Fibroblast of mammary gland (primary cell): ENCODE measurements at places on chromosomes 4 and X.

GRCh38 chr4:55117511-55117910 is 7.9 kb downstream of the KDR start:
- DNase-seq = no peak

GRCh38 chr4:149902242-149902641 is 86.6 kb upstream of the IQCM start:
- no peak for DNase-seq

DNA sequence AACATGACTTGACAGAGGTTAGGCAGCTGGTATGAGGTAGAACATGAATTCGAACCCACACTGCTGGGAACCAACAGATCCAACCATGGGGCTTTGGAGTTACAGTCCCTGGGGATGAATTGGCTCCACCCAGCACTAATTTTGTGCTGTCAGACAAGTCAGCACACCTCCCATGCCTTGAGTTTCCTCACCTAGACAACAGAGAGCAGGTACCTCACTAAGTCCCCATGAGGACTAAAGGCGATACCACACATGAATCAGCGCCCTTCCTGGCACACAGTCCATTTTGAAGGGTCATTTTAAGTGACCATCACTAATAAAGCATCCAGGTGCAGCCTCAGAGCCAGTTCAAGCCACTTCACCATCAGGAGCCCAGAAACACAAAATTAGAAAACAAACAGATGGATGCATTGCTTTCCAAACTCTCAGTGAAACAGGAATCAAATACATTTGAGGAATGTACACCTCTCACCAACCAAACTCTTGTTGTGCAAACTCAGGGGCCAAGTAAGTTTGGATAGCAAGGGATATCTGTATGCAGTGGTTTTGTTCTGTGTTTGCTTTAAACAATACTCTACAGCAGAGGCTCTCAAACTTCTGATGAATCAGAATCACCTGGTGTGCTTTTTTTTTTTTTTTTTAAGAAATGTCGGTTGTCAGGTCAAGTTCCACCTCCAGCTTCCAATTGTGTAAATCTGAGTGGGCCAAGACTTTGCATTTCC is 10.1 kb downstream of the IDS start:
- peak; percentile 7 for DNase-seq

DNA sequence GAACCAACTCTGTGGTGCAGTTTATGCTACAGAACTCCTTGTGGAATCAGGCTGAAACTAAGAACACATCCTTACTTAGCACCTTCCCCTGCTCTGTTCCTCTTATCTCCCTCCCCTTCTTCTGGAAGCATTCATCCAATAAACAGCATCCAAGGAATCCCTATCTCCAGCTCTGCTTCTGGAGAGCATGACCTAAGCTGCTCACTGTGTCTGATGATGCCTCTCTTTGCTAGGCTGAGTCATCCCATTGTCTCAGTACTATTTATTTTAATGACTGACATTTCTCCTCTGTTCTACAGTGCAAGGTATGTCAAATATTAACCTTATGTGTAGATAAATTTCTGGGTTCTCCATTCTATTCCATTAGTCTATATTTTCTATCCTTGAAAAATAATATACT is 71.2 kb downstream of the BEND2 start:
- no peak for DNase-seq

DNA sequence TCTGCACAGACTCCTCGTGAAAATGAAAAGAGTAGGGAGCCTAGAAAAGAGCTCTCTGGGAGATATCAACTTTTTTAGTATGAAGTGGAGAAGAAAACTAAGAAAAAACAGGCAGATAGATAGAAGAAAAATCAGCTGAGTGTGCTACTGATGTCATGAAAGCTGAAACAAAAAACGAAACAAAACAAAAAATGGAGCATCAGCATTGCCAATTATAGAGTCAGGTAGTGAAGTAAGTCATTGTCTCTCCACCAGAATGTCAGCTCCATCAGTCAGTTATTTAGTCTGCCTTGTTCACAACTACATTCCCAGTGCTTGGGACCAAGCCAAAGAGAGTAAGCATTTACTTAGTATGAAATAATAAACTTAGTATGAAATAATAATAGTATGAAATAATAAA is 595.1 kb downstream of the STPG2 start:
- no peak for DNase-seq

GRCh38 chr4:13196721-13197120 is 287.4 kb downstream of the RAB28 start:
- no peak for DNase-seq

DNA sequence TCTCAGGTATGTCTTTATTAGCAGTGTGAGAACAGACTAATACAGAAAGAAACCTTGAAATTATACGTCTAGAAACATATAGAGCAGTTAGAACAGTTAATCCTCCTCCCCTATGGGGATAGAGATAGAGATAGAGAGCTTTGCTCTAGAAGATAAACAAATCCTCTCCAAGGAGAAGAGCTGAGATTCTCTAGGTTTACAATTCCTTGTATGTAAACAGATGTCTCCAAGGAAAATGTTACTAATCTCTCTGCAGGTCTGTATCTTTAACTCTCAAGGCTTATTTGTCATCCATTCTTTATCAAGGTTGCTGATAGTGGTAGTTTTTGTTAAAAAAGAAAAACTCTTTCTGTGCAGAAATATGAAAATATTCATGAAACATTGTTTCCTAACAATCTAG is 282.1 kb upstream of the GIMD1 start:
- no peak for DNase-seq

GRCh38 chr4:174012135-174012885 is 271.2 kb downstream of the FBXO8 start:
- no peak for DNase-seq

DNA sequence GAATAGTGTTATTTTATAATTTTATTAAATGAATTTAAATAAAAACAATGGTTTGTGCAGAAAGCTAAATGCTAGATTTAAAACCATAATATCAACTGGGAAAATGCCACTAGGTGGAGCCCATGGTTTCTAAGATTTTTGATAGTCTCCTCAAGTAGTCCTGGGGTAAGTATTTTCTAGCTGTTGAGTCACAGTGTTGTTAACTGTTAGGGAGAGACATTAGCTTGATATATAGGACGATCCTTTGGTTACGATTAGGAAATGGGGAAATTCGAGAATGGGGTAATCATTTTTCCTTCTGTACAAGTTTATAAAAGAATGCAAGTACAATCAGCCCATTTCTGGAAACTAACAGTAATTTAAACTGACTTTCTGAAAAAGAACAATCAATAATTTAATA is 378.4 kb downstream of the ANKRD50 start:
- DNase-seq = peak; percentile 93

GRCh38 chr4:13201241-13201640 is 282.9 kb downstream of the RAB28 start:
- DNase-seq = no peak

DNA sequence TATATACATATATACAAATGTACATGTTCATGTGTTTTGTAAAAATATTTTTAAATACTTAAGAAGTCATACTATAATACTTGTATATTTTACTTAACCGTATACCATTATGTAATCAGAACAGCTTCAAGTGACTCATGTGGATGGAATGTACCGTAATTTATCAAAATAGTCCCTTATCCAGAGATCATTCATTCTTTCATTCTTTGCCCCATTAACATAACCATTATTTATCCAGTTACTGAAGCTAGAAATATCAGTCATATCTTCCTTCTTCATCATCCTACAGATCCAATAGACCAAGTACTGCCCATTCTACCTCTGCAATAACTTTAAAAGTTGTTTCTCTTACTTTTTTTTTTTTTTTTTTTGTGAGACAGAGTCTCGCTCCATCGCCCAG is 164.2 kb downstream of the MAB21L2 start:
- peak; percentile 27 for DNase-seq

GRCh38 chr4:96603641-96604040 is 763.7 kb downstream of the PDHA2 start:
- no peak for DNase-seq

DNA sequence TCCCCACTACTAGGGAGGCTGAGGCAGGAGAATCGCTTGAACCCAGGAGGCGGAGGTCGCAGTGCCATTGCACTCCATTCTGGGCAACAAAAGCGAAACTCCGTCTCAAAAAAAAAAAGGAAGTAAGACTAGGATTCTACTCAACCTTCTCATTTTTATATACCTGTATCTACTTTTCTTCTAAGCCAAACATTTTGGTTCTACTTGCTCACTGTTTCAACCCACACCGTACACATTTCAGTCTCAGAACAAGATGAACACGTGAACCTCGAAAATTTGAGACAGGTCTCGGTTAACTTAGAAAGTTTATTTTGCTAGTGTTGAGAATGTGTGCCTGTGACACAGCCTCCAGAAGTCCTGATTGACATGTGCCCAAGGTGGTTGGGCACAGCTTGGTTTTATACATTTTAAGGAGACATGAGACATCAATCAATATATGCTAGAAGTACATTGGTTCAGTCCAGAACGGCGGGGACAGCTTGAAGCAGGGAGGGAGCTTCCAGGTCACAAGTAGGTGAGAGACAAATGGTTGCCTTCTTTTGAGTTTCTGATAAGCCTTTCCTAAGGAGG is 3.7 kb downstream of the ADD1 start:
- no peak for DNase-seq

DNA sequence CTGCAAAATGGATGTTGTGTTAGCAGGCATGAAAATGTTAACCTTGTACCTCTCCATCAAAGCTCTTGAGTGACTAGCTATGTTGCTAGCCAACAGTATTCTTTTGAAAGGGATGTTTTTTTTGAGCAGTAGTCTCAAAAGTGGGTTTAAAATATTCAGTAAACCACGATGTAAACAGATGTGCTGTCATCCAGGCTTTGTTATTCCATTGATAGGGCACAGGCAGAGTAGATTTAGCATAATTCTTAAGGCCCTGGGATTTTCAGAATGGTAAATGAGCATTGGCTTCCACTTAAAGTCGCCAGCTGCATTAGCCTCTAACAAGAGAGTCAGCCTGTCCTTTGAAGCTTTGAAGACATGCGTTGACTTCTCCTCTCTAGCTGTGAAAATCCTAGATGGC is 18.4 kb downstream of the FGF2 start:
- DNase-seq = no peak

GRCh38 chr4:146261041-146261440 is 46.7 kb downstream of the REELD1 start:
- no peak for DNase-seq
